CD4-positive, alpha-beta T cell treated with Interleukin-21 for 1 hour (primary cell): ENCODE measurements at places on chromosomes 6 and 20.

DNA sequence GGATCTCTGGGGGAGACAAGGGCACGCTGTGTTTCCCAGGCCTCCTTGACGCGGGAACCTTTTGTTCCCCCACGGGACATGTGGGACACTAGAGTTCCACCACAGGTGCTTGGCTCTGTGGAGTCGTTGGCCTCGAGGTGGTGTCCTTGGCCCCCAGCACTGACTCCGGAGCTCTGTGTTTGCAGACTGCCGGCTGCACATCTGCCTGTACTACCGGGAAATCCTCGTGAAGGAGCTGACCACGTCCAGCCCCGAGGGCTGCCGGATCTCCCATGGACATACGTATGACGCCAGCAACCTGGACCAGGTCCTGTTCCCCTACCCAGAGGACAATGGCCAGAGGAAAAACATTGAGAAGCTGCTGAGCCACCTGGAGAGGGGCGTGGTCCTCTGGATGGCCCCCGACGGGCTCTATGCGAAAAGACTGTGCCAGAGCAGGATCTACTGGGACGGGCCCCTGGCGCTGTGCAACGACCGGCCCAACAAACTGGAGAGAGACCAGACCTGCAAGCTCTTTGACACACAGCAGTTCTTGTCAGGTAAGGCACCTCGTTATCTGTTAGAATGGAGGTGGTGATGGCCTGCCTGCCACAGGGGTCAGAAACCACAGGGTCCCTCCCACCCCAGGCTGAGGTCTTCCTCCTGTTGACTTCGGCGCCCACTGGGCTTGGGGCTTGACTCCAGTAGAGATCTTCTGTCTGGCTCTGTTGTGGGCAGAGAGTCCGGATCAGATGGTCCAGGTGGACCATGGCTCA, 9.9 kb downstream of the IRF4 start:
- no peak for DNase-seq

DNA sequence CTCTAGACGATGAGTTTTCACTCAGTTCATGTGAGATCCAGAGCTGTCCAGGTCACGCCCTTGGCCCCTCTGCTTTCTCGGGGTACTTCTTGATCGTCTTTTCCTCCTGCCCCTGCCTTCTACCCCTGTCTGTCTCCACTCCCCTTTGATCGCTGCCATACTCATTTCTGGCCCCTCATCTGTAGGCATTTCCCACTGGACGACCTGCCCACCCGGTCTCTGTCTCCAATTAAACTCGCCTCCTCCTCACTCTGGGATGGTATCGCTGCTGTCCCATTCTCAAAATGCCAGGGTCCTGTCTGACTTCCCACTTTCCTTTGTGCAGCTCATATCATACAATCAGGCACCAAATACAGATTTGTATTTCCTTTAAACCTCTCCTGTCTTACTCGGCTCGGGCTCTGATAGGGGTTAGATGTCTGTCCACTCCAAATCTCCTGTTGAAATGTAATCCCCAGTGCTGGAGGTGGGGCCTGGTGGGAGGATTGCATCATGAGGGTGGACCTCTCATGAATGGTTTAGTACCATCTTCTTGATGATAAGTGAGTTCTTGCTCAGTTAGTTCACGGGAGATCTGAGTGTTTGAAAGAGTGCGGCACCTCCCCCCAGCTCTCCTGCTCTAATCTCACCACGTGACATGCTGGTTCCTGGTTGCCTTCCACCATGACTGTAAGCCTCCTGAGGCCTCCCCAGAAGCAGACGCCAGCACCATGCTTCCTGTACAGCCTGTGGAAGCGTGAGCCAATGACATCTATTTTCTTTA, 3.5 kb upstream of the SYNJ2 start:
- no peak for DNase-seq

- no peak for DNase-seq
These were observed 23.5 kb upstream of the OCSTAMP start for GRCh38 chr20:46573788-46574584.

DNA sequence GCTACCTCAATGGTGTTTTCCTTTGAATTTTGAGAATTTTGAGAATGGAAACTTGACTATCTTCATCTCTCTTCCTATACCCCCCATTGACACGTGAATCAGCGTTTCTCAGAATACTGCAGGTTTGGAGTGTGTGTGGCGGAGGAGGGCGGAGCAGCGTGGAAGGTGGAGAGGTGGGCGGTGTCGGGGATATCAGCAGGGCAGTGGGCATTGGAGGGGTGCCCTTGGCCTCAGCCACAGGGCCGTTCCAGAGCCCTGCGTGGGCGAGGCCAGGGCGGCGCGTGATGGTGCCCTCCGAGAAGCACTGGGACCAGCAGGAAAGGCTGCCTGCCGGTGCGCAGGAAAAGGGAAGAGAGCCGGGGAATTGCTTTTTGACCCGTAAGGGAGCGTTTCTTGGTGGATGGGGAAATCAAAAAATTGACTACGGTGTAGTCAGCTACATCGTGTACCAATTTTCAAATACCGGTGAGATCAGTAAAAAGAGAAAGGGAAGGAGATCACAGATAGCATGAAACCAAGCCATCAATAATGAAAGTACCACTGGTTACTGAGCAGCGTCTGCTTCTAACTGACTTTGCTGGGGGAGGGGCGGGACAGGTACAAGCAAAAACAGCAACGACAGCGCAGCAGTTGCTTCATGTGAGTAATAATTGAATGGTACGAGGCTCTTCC, 82.7 kb upstream of the DUSP22 start:
- DNase-seq = peak; percentile 53

GRCh38 chr6:66496659-66497058, 789.6 kb upstream of the EYS start:
- no peak for DNase-seq

GRCh38 chr6:34513646-34514045, 42.5 kb downstream of the SPDEF start:
- no peak for DNase-seq
